GM13976 (cell line): ENCODE measurements at places on chromosomes 4 and X.

- peak; percentile 11 for DNase-seq
Observed at GRCh38 chr4:6468376-6468775, 4.0 kb downstream of the PPP2R2C start.

DNA sequence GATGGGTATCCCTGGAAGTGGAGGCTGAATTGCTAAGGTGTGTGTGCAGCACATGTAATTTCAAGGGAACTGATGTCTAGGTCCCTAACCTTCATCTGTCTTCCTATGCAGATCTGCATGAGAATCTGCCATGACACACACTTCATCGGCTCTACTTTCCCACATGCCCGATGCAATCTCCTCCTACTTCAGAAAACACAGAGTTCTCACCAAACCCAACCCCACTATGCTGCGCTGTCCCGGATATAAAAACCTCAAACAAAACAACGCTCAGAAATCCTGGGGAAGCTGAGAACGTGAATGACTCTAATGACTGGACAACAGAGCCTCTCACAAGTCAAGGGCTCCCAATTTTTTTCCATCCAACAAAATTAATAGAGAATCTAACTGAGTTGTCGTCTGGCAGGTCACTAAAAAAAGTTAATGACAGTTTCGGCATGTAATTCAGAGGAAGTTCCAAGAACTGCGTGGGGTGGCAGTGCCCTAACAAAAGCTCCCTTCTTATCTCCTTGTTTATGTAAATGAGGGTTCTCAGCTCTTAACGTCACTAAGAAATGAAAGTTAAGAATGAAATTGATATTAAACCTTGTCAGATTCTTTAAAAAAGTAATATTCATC, 39.0 kb downstream of the STX18 start:
- DNase-seq, result peak; percentile 27

DNA sequence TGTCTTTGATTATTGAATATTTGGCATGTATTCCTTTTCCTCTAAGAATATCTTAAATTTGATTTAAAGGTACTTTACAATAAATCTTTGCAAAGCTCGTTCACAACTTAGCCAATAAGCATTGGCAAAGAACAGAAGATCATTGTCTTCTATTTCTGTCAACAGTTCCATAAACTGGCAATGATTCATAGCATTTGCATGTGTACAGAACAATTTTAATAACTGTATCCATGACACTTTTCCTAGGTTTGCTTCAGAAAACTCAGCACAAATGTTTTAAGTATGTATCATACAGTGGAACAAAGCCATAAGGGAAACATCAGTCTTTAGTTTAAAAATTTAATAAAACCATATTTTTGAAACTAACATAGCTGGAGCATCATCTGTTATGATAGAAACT, 462.7 kb upstream of the RPS6KA3 start:
- no peak for DNase-seq

DNA sequence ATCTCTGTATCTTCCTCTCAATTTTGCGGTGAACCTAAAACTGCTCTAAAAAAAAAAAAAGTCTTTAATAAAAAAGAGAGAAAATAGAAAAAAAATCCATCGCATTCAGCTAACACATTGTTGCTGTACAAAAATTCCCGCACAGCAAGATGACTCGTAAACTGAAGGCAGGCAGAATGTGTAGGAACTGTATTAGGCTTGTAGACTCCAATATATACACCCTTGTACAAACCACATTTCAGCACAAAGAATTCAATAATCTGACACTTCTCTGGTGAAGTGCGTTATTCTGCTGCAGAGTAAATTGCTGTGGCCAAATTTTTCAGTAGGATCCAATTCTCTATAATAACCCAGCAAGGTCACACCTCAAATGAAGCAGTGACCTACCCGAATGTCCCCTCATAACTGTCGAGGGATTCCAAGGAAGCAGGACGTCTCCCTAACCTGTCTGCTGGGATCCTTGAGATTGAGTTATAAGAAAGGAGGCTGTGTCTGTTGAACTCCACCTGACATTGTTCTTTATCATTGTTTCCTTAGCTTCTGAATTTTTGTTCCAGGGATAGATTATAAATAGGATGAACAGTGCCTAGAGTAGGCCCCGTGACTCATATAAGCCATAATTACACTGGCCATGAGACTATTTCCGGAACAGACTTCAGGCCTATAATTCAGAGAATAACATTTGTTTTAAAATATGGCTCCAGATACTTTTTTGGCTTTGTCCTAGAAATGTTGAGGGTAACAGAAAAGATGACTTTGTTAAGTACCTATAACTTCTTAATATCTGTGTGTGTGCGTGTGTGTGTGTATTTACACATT, 348.3 kb downstream of the PCDH7 start:
- no peak for DNase-seq

- DNase-seq, result no peak
Observed at GRCh38 chr4:684623-685327, 4.2 kb downstream of the SLC49A3 start.

- DNase-seq, result no peak
Observed at GRCh38 chrX:156008915-156009314, 11.4 kb downstream of the IL9R start.

DNA sequence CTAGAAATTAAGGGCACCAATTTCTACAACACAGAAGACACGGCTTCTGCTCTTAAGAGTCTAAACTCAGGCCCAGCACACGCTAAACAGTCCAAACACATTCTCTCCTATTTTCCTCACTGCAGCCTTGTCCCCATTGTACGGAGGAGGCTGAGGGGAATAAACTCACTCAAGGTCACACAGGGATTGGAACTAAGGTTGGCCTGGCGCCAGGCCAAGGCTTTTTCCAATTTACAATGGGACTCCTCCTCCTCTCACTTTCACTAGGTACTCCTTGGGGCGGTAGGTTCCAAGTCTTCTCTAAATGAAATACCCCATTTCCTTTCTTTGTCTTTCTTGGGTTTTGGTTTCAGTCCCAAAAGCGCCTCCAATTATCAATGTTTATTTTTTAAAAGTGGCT, 48.7 kb upstream of the CRMP1 start:
- no peak for DNase-seq

DNA sequence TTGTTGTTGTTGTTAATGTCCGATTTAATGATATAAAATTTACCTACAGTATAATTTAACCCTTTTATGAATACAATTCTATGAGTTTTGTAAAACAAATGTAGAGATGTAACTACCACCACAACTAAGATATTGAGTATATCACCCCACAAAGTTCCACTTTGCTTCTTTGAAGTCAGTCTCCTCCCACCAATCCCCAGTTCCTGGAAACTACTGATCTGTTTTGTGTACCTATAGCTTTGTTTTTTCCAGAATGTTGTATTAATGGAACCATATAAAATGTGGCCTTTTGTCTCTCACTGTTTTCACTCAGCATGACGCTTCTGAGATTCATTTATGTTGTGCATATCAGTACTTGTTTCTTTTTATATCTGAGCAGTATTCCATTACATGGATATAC, 52.3 kb upstream of the FAM9C start:
- DNase-seq, result no peak

DNA sequence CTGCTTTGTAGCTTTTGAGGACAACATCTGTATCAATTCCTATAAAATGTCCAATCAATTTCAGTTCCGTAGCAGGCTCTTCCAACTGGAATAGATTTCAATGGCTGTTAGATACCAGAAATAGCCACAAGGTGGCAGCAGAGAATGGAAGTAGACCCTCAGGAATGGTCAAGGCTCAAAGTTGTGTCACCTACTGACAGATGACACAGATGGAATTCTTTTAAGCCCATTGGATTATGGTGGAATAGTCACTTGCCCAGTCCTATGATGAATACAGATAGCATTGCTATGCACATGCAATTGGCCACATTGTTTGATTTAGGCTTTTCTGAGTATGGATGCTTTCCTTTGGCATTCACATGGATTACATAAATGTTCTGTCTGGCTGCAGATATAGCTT, 130.4 kb upstream of the RADX start:
- DNase-seq, result no peak

DNA sequence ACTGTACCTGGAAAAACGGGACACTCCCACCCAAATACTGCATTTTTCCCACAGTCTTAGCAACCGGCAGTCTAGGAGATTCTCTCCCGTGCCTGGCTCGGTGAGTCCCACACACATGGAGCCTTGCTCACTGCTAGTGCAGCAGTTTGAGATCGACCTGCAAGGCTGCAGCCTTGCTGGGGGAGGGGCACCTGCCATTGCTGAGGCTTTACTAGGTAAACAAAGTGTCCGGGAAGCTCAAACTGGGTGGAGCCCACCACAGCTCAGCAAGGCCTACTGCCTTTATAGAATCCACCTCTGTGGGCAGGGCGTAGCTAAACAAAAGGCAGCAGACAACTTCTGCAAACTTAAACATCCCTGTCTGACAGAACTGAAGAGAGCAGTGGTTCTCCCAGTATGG, 205.2 kb downstream of the CHIC1 start:
- no peak for DNase-seq

DNA sequence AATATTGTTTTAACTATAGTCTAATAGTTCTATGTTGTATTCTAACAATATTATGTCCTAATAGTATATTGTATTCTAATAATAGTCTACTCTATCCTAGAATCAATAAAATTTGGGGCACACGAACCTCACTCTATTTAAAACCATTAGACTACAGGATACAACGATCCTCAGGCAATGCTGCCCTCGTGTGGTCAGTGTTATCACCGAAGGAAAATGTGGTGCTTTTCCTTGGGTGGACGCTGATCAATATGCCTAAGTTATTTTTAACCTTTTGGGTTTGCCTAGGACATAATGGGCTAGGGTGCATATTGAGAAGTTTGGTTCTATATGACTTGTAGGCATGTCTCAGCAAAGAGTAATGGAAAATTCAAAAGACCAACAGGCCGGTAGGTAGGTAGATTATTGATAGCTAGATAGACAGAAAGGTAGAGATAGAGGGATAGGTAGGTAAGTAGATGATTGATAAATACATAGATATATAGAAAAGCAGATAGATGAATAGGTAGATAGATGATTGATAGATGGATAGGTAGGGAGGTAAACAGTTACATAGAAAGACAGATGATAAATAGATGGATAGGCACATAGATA, 75.1 kb downstream of the PRKX start:
- DNase-seq, result peak; percentile 65

DNA sequence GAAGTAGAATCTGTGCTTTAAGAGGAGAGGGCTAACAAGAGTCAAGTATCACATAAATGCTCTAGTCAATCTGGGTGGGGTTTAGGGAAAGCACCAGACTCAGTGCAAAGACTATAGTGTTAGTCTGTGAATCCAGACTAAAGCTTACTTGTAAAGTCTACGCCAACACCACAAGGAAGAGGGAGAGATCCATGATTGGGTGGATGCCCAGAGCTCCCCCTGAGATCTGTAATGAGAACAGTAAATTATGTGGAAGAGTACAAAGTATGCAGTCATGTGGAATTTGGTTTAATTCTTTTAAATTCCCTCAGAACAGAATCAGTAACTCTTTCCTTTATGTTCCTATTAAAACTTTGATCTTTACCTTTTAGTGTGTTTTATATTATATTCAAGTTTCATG, 354.7 kb upstream of the SPANXN4 start:
- no peak for DNase-seq

DNA sequence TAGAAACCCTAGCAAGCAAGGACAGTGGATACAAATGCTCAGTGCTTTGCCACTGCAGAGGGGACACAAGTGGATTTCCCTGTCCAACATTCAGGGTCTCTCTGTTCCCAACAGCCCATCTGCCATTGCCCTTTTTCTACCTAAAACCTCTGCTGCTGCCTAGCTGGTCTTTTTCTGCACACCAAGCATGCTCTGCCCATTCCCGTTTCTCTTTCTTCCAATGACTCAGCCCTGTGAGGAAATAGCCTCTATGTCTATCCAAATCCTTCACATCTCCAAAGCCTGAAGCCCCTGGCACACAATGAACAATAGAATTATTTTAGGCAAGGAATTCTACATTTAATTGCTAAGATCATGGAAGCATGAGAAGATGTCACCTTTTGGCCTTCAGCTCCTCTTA, 5.7 kb upstream of the AMELX start:
- no peak for DNase-seq

DNA sequence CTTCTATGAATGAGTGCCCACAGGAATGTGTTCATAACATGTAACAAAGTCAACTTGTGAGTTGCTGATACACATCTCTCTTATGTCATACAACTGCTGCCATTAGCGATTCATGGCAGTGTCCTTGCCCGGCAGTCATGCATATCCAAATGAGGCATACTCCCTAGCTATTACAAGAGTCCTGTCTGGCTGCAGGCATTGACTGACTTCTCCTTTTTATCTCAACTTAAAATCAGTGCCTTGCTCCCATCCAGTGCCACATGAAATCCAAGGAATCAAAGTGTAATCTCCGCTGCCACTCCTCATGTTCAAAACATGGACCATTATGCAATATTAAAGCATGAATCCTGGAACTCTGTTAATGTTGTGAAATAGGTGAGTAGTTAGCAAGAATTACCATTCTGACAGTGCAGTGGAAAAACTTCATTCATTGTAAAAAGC, 348.9 kb upstream of the FTHL17 start:
- no peak for DNase-seq

GRCh38 chr4:73451404-73451803, 15.4 kb downstream of the AFP start:
- no peak for DNase-seq

GRCh38 chr4:184406958-184407391, 67.4 kb downstream of the IRF2 start:
- no peak for DNase-seq

DNA sequence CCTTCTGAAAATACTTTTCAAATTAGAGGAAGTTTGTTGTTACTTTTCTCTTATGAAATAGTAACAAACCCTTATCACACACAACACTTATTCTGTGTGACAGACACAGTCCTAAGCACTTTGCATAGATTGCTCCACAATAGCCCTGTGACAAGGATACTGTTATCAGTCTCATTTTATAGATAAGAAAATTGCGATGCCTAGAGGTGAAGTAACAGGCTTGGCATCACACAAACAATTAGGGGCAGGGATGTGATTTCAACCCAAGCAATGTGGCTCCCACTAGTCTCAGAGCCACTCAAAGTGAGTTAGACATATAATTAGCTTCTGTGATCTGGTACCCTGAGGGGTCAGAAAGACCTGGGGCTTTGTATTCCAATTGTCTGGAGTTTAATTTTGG, 339.9 kb downstream of the FBXO8 start:
- no peak for DNase-seq

DNA sequence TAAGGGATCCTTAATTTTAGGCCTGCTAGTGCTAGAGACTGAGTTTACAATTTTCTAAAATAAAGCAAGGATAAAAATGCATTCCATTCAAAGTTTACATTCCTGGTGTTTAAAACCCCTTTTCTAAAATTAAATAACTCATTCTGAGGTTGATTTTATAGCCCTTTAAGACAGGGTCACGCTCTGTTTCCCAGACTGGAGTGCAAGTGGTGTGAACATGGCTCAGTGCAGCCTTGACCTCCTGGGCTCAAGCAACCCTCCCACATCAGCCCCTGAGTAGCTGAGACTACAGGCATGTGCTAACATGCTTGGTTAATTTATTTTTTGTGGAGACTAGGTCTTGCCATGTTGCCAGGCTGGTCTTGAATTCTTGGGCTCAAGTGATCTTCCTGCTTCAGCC, 6.8 kb upstream of the CDKL2 start:
- DNase-seq, result no peak
